ENCODE measurements at places on chromosomes 12 and 14.

DNA sequence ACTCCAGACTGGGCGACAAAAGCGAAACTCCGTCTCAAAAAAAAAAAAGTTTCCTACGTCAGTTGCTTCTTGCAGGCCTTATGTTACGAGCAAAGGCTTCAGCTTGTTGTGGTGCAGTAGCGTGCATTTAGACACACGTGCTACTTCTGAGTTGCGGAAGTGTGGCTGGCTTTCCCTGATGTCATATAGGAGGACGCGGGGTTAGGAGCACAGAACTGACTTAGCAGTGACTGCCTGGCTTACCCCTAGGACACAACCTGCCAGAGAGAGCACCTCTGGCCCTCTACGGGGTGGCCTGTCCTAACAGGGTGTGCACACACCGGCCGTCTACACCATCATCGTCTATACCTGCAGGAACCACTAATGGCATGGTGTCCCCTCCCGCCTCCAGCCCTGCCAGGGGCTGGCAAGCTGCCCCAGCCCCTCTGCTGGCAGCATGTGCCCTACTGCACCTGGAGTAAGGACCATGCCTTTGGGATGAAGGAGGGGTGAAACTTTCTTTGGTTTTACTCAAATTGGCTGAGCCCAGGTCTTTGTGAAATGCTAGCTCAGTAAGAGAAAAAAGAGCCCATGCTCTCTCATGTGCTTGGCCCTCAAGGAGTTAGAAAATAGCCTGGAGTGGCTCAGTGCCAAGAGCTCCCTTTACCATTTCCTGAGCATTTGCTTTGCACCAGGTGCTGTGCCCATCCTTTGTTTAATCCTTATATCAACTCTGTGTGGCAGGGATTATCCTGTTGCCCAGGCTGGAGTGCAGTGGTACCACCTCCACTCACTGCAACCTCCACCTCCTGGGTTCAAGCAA lies 1.7 kb upstream of the GPR68 start:
- DNase-seq = no peak

- DNase-seq = no peak
These were observed 59.7 kb downstream of the SCFD1 start for GRCh38 chr14:30681752-30682355.

- DNase-seq = no peak
These were observed 46.7 kb downstream of the BHLHE41 start for GRCh38 chr12:26077915-26078702.

DNA sequence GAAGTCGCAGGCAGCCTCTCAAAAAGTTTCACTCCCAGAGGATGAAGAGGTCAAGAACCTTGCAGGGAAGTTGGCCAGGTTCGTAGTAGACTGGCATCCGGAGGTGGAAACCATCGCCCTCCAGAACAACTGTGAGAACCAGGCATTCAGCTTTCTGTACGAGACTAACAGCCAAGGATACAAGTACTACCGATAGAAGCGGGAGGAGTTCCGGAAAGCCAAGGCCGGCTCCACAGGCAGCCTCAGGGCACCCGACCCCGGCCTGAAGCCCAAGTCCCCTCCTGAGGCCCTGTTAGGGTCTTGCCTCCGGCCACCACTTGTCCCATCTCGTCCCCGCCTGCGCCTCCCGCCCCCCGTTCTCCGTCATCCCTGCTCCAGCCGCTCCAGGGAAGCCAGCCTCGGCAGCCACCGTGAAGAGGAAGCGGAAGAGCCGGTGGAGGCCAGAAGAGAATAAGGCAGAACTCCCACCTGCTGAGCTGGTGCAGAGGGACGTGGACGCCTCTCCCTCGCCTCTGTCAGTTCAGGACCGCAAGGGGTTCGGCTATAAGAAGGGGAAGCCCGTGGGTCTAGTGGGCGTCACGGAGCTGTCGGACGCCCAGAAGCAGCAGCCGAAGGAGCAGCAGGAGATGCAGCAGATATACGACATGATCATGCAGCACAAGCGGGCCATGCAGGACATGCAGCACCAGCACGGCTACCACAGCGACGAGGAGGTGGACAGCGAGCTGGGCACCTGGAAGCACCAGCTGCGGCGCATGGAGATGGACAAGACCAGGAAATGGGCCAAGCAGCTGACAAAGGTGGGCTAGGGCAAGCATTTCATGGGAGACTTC lies 366.8 kb upstream of the ATXN7L3B start:
- no peak for DNase-seq

DNA sequence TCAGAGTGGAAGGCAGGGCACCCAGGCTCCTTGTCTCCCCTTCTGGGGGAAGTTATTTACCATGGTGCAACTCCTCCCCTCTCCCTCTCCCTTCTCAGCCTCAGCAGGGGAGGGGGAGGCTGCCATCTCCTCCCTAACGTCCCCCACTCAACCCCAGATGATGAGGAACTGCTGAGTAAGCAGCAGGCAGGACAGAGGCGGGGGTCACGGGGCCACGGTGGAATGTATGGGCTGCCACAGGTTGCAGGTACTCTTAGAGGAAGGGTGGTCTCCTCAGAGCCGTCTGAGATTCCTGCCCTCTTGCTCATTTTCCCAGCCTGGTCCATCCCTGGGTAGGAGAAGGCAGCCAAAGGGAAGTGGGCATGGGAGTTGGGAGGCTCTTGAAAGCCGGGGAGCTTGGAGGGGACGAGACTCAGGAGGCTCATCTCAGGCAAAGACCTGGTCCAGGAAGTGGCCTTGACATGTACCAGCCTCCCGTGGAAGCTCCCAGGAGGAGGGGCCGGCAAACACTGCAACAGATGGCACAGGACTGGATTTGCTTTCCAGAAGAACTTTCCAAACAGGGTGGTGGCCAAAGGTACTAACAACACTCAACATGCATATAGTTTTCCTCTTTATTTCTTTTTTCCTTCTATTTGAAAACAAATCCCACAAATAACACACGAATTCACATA lies 19.0 kb downstream of the RIN3 start:
- DNase-seq = no peak

GRCh38 chr12:91059211-91059610 lies 1.4 kb upstream of the KERA start:
- no peak for DNase-seq

DNA sequence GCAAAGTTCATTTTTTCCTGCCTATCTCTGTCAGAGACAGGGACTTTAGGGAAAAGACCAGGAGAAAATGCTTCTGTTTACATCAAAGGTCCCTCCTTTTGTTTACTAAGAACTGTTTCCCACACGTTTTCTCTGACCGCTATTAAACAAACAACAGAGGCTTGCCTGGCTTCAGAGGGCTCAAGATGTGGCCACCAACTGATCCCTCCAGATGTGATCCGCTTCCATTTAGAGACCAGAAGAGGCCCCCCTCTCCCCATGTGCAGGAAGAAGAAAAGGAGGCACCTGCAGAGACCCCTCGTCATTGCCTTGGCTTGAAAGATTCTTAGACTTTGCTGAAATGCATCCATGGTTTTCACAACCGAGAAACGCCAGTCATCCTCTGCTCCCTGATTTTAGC lies 217.9 kb upstream of the PWP1 start:
- DNase-seq = no peak

DNA sequence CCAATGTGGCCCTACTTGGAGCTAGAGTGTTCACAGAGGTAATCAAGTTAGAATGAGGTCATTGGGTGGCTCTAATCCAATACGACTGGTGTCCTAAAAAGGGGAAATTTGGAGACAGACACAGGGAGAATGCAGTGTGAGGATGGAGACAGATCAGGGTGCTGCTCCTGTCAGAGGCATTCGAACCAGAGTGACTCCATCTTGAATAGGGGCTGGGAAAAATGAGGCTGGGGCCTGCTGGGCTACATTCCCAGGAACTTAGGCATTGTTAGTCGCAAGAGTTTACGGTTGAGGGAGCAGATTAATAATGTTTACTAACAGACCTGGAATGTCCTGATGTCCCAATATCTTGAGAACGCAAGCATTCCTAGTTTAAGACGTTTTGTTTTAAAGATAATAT lies 20.2 kb downstream of the TNFAIP2 start:
- no peak for DNase-seq

DNA sequence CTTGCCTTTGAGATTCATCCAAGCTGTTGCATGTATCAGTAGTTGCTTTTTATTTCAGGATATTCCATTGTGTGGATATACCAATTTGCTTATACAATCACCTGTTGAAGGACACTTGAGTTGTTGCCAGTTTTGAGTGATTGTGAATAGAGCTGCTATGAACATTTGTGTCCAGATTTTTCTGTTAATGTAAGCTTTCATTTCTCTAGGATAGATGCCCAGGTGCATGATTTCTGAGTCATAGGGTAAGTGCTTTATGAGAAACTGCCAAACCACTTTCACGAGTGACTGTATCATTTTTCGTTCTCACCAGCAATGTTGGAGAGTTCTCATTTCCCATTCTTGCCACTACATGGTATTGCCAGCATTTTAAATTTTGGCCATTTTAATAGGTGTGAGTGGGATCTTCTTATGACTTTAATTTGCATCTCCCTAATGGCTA lies 434.6 kb upstream of the RGS6 start:
- DNase-seq = peak; percentile 1

- DNase-seq = no peak
These were observed 12.4 kb upstream of the HHIPL1 start for GRCh38 chr14:99632410-99633035.

DNA sequence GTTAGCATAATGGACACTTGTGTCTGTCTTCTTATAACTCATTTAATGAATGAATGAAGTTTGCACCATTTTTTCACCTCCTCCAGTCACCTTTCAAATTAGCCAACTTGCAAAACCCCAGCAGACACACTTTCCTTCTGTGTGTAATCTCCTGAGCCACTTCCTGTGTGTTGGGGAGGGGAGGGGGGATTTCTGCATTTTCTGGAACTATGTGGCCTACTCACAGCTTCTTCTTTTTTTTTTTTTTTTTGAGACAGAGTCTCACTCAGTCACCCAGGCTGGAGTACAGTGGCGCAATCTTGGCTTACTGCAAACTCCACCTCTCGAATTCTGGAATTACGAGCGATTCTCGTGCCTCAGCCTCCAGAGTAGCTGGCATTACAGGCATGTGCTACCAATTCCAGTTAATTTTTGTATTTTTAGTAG lies 4.1 kb upstream of the SERPINA1 start:
- DNase-seq = no peak

DNA sequence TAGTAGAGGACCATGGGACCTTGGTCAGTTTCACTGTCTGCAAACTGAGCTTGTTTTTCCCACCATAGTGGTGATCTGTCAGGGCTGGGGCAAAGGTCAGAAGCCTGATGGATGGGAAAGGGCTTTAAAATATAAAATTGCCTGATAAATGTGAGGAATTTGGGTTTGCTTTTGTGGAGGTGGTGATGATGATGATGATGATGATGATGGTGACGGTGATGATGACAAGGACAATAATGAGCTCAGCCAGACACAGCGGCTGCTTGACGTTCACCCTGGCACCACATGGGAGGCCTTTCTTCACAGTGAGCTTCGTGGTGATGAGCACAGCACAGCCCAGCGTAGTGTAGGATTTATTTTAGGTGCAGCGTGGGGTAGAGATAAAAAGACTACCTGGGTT lies 243.7 kb downstream of the SLC41A2 start:
- DNase-seq = no peak

- no peak for DNase-seq
These were observed 271.0 kb downstream of the ERC1 start for GRCh38 chr12:1262011-1262410.

DNA sequence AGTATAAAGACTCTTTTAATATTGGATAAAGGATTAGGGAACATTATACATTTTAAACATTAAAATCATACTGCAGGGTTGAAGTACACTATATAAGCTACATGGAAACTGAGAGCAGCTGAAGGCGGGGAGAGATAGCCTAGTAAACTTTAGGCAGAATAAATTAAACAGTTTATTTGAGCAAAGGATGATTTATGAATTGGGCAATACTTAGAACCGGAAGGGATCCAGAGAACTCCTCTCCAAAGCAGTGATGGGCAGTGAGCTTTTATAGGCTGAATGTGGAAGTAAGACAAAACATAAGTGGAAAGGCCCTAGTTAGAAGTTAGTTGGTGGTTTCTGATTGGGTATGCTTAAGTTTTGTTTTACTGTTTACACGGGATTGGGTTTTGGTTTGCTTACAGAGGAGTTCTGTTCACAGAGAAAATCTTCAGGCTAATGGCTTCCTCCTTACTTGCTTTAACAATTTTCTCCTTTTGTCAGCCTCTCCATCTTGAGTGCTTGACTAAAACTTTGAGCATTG lies 18.9 kb downstream of the LEMD3 start:
- DNase-seq = no peak

- peak; percentile 50 for DNase-seq
These were observed 178.2 kb downstream of the AKAP6 start for GRCh38 chr14:32507029-32507984.

Data from H54 (cell line).